Renal cortical epithelial cell (primary cell): ENCODE measurements at places on chromosomes 2 and 18. TPM values are rescaled to one million over a fixed set of nuclear protein-coding genes. Genes with fewer than 3 reads are reported as not detected.

The ATG4B gene
- total RNA-seq = 53.0 and 106 TPM in 2 replicates

DNA sequence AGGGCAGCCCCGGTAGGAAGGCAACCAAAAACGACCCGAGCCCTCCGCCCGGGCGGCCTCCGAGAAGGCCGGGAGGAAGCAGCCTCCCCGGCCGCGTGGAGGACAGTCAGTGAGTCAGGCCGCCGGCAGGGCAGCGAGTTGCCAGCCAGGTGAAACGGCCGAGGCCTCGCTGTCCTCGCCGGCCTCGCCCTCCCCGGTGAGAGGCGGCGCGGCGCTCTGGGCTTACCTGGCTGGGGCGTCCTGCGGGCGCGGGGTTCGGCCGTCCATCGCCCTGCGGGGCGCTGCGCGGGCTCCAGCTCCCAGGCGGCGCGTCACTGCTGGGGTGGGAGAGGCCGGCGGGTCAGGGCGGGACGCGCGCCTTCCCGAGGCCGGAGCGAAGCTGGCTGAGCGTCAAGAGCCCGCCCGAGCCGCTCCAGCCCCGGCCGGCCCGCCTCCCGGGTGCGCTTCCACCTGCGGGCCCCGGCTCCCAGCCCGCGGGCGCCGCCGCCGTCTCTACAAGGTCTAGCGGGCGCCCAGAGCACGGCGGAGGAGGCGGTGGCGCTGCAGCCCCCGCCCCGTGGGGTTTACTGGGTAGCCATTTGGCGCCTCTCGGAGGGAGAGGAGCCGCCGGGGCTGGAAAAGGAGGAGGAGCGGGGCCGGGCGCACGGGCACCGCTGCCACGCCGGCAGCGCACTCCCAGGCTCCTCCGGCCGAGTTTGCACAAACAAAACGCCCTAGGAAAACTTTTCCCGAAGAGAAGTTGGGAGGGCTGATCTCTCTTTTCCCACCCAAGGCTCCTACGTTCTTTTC, 499 bp downstream of the COBLL1 start:
- DNase-seq = peak; percentile 29

DNA sequence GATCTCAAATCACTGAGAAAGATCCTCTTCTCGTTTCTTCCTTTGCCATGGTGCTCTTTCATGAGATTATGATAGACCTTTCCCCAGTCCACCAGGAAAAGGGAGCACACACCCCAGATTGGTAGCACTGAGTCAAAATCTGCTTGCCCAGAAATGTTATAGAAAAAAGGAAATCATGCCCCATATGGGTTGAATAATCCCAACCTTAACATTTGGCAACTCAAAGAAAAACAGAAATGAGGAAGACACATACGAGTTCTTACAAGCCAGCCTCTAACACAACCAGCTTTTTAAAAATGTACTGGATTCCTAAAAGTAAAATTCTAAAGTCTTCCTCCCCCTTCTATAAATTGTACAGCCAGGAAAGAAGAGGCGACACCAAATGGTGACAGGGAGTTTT, 103.0 kb downstream of the ANKRD44 start:
- no peak for DNase-seq

- peak; percentile 22 for DNase-seq
These were observed 12.6 kb downstream of the RUFY4 start for GRCh38 chr2:218081695-218082094.

DNA sequence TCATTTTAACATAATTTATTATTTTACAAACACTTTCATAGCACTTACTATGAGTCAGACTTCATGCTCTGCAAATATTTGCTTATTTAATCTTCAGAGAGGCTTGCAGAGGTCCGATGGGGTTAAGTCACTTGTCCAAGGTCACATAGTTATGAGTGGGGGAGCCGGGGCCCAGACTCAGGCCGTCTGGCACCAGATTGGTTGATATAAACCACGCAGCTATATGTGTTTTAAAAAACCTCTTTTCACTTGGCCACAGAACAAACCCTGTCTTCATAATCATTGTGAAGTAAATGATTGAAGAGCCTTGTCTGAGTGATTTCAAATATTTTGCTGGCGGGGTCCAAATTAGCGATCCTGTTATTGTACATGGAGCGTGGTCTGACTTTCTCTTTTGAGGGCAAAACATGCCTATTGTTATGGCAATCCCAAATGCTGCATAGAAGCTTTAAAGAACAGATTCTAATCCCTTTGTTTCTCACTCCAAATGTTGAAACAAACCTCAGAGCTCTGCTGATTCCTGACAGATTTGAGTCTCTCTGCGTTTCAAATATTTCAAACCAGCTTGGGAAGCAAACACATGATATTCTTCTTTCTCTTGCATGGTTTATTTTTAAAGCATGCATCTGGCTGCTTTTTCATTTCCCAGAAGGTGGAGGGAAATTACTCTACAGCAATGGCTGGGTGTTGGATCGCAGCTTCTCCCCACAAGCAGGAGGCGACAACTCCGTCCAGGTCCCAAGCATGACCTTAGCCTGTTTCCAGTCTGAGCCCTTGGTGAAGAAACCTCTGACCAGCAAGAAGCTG, 142.4 kb downstream of the DDX1 start:
- DNase-seq = peak; percentile 50

DNA sequence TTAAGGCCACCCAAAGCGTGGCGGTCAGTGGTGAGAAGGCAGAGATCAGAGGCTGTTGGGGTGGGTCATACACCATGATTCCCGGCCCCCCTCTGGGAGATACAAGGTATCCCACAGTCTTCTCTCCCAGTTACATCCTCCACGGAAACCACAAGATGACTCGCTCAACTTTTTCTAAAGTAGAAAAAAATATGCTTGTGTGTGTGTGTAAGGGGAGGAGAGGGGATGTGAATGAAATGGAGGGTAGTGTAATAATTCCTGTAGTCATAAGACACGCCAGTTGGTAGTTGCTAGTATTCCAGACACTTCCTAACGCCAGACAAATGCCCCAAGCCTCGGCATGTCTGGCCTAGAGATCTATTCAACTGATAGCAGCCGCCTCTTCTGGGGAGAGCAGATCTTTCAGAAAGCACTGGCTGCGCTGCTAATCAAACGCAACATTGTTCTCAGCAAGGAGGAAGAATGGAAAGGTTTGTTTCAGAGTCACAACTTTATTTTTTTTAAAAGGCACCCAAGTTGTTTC, 143.5 kb downstream of the TGIF1 start:
- peak; percentile 78 for DNase-seq

DNA sequence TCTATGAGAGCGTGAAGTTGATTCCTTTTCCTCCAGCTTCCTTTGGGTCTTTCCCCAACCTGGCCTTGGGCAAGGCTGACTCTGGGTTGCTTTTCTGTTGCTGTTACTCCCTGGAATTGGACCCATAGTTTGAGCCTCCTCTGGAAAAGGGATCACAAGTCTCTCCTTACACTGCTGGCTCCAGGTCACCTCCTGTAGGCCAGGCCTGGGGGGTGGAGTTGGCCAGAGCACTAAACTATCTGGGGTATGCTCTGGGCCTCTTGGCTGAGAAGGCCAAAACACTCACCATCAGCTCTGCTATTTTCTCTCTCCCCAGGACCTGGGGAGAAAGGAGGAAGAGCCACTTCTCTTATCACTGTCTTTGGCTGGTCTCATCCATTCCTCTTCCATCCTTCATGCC, 56.5 kb upstream of the NCOA1 start:
- DNase-seq = no peak

GRCh38 chr2:100783987-100784386, 36.0 kb upstream of the NPAS2 start:
- peak; percentile 67 for DNase-seq

The IFIH1 gene
- 16.1 and 18.6 TPM in 2 replicates for total RNA-seq

The GALNT13 gene
- total RNA-seq = 0.40 and 0.52 TPM in 2 replicates

The DHRS9 gene
- total RNA-seq = 0.52 TPM in 1 of 2 replicates, not detected in the other

- DNase-seq = no peak
These were observed 34.9 kb upstream of the PLA2R1 start for GRCh38 chr2:160097326-160097725.
